ENCODE measurements at places on chromosomes 4 and X.

DNA sequence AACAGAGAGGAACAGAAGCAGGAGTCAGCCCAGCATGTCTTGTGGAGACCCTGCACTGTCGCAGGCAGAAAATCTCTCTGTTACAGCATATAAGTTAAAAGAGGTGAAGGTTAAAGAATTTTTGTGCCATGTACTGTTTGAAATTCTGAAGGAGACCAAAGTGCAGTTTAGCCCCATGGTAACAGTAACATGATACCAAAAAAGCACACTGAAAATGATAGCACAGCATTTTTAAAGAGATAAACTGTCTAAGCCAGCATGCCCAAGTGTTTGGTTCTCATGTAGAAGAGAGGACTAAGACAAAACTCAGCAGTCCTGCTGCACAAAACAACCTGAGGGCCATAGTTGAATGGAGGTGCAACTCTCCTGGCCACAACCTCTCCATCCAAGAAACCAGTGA, 41.9 kb upstream of the PARM1 start:
- DNase-seq, result no peak

DNA sequence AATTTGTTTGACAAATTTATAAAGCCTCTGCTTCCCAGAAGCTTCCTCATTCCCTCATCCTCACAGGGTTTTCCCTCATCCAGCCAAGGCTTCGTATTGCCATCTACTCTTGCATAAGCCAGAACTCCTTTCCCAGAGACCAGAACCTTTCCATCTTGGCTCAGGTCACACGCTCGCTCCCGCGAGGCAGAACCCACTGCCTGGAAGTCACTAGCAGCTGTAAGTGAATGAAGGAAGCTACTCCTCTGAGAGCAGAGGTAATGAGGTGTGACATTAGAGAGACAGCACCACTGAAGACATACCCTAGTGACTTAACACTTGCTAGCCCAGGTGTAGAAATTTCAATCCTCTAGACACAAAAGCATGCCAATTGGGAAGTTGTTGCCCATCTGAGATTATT, 52.5 kb downstream of the LHFPL1 start:
- no peak for DNase-seq

DNA sequence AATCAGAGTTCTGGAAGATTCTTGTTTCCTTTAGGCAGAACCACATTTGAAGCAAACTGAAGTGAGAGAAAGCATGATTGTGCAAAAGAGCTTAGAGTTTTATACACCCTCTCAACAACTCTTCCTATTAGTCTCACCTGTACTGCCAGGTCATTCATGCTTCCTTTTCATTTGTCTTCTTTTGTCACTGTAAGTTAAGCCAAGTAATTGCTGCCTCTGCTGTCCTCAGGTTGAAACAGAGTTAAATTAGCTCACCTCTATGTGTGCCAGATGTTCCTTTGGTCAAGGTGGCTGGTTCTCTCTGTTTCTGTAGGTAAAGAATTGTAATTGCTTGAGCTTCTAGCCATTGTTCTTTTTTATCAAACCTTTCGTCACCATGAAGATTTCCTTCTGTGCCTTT, 41.1 kb upstream of the HPGD start:
- no peak for DNase-seq

DNA sequence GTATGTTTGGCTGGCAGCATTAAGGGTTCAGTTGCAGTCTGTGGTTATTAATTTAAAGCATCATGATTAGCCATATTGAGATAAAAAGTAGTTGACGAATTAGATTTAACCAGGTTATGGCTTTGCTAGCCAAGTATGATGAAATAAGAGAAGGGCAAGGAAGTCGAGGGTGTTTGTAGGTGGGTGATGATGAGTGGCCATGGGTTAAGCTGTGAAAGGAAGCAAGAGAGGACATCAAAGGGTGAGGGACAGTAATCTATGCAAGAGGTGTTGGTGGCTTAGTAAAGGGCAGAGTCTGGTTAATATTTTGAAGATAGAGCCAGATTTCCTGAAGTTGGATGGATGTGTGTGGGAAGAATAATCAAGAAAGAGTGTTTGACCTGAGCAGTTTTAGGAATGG, 44.5 kb downstream of the STIM2 start:
- no peak for DNase-seq

DNA sequence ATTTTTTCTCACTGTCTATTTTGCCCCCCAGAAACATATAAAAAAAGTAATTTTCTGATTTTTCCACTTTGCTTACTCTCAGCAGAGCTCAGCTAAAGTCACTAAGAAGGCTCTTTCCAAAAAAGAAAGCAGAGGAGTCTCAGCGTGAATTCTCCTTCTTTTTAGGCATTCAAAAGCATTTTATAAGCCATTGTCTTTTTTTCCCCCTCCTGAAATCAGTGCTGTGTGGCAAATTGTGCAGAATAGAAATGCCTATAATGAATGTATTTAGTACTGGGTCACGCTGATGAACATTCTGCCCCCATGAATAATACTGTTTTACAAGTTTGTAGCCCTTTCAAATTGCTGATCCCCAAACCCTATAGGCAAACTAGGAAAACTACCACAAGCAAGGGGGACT, 1.6 kb upstream of the PCDH18 start:
- no peak for DNase-seq

DNA sequence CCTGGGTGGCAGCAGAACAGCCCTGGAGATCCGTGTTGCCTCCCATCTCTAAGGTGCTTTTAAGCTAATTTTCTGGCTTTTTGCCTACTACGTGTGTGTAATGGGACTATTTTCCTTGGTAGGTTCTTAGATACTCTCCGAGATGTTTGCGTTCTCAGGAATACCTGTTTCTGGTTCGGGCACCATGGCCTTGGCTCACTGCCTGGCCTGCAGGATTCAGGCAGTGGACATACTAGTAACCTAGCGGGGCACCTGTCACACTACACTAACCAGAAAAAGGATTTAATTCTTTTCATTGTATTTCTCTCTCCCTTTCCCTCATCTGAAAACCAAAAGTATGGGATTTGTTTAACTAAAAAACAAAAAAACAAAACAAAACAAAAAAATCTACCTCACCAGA, 29.2 kb downstream of the FHIP1A start:
- DNase-seq, result no peak

DNA sequence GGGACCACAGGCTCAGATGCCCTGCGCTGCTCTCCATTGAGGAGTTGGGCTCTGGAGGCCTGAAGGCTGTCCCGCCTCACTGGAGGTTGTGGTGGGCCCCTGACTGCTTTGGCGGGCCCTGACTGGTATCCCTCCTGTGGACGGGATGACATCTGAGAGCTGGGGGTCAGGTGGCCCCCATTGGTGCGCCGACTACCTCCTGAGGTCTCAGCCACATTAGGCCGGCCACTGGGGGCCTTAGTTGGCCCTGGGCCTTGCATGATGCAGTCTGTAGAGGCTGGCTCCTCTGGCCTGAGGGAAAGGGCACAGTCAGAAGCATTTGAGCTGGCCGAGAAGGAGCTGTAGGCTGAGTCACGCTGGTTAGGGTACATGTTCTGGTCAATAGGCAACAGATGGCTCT, 164.5 kb upstream of the DGKK start:
- DNase-seq, result no peak

GRCh38 chr4:66059556-66059955, 389.3 kb upstream of the EPHA5 start:
- DNase-seq, result no peak

All from left forelimb (tissue), 1 donor.